Activated T-cell treated with anti-CD3 and anti-CD28 coated beads for 24 hours (primary cell): ENCODE measurements at places on chromosomes 2 and 18.
A peak's percentile ranks its signal among the peaks of the same experiment; 100 is the strongest.

GRCh38 chr18:26536032-26536431 lies 12.3 kb downstream of the KCTD1 start:
- no peak for DNase-seq

DNA sequence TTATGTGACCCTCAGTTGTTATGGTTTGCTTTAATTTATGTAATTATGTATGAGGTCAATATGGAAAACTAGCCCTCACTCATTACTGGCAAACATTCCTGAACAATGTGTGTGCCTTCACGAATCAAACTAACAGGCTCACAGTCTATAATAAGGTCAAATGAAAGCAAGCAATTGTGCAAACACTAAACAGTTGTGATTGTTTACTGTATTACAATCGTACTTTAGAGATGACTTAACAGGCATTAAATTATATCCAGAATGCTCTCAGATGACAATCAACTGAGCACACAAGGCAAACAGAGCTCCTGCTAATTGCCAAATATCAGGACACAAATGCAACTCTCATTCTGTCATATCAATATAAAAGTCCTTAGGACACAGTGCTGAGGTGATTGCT lies 29.5 kb downstream of the COL5A2 start:
- DNase-seq = no peak

GRCh38 chr18:9685615-9685890 lies 22.5 kb upstream of the RAB31 start:
- DNase-seq = no peak

DNA sequence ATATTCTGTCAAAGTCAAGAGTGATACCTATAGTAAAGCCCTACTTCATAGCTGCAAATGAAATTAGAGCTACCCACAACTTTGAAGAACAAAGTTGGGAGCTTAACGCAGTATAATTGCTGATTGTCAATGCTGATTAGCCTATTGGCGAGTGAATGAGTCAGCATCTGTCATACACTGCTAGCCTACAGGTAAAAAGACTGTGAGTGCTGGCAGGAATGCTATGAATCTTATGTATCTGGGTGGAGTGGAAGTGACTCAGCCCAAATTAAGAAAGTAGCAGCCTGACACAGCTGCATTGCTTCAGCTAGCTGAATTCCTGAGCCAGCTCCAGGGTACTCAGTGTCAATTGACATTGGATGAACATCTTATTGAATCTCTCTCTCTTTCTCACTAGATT lies 179.4 kb upstream of the DCC start:
- DNase-seq = no peak

DNA sequence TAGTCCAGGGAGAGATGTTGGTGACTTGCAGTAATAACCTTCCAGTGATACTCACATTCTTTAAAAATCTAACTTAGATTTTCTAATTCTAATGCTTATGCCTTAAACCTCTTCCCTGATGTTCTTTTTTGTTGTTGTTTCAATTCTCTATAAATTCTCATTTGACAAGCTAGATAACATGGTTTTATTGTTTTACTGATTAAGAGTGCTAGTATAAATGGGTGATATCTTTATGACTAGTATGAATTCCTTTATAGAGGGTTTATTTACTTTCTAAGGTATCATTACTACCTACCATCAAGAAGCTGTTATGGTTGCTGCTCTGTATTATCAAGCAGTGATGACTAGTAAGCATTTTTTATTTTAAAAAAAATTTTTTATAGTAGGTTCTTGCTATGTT lies 35.0 kb downstream of the ACVR2A start:
- DNase-seq = no peak

GRCh38 chr2:39730685-39731302 lies 48.3 kb downstream of the THUMPD2 start:
- DNase-seq = no peak

DNA sequence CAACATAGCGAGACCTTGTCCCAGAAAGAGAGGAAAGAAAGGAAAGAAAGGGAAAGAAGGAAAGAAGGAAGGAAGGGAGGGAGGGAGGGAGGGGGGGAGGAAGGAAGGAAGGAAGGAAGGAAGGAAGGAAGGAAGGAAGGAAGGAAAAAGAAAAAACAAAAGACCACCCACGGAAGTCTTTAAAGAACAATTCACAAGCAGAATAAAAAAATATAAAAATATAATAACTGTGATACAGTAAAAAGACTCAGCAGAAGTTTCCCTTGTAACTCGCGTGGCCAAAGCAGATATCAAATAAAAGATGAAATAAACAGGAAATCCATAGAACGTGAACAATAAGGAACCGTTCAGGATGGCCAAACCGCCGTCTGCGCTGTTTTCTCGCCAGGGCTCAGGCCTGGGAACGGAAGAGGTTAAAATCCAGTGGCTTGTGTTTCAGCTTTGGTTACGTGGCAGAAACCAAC lies 1.2 kb upstream of the SLC1A4 start:
- DNase-seq = no peak

GRCh38 chr2:158953454-158953853 lies 15.0 kb upstream of the TANC1 start:
- DNase-seq = no peak

DNA sequence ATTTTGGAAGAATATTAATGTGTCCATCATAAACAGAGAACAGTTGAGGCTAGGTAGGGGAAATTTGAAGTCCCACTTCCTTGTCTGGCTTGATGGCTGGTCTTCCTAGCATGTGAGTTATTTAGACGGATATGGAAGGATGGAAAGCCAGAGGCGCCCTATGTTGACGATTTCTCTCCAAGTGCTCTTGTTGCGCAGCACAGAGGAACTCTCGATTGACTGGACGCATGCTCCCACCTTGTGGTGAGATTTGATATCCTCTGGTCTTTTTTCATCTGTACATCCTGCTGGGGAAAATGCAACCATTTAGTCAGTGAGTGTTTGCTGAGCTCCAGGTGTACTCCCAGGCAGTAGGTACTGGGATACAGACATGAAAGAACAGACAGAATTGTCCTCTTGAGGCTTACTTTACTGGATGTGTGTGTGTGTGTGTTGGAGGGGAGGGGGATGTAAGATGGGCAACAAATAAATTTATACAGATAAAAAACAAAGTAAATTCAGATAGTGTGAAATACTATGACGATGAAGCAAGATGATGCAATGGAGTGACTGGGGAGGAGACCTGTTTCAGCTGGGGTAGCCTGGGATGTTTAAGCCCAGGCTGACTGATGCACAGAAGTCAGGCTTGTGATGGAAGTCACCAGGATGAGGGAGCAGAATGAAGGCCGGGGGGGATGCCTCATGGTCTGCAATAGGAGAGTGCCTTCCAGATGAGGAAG lies 137.2 kb downstream of the TRIM43 start:
- peak; percentile 1 for DNase-seq

- no peak for DNase-seq
Measured at GRCh38 chr2:44100351-44100750, 68.3 kb upstream of the PPM1B start.

GRCh38 chr2:30192314-30192713 lies 39.0 kb upstream of the LBH start:
- DNase-seq = no peak

- no peak for DNase-seq
Measured at GRCh38 chr2:178282075-178282815, 87.9 kb downstream of the OSBPL6 start.

DNA sequence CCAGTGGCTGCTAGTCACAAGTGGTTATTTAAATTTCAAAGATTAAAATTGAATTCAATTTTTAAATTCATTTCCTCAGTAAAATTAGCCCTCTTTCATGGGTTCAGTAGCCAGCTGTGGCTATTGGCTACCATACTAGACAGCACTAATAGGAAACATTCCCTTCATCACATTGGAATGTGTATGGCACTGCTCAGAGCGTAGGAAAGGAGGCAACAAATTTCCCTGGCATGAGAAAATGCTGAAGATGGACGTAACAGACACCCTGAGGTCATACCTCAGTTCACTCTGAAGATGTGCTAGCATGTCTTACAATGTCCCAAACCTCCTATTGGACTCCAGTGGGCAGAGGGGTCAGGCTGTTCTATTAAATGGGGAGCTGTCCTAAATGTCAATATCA lies 96.4 kb downstream of the C1QL2 start:
- DNase-seq = no peak

- DNase-seq = no peak
Measured at GRCh38 chr2:177108890-177109289, 103.7 kb upstream of the HNRNPA3 start.

DNA sequence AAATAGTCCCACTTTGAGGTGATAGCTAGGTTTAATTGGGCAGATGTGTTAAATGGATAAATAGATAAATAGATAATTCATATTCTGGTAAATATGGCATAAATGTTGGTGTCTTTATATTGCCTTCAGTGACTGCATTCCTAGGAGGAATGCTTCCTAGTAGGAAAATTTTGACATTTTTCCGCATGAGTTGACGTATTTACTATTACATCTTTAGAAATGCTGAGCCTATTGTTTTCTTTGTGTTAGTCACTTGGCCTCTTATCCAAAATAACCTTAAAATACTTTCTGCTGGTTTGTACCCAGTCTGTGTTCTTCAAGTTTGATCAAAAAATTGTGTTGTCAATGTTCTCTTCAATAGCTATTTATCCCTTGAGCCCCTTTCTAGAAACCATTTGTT lies 495.6 kb upstream of the ZEB2 start:
- no peak for DNase-seq

DNA sequence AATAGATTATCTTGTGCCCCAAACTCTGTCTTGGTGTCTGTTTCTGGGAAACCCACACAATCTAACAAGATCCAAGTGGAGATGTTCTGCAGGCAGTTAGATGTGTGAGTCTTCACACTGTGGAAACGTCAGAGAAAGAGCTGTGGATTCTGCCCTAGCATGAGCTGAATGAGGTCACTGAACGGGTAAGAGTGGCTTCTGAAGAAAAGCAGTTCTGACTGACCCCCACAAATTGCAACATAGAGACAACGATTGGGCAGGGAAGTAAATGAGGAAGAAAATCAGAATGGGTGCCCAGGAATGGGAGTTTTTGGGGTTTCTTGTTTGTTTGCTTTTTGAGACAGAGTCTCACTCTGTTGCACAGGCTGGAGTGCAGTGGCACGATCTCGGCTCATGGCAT lies 12.9 kb upstream of the RPL37A start:
- DNase-seq = no peak

DNA sequence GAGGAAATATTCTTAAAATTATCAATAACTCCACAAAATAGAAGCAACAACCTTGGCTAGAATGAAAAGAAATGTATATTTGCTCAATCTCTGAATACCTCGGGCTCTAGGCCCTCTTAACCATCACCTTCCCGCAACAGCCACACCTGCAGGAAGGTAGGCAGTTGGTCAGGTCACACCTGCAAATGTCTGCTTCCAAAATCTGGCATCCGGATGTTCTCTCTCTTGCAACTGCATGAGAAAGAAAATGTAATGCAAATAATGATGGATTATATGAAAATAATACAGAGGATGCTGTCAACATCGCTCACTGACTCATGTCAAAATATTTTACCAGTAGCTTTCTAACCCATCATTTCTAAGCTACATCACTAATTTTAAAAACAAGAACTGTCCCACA lies 148.3 kb downstream of the SATB2 start:
- DNase-seq = no peak

DNA sequence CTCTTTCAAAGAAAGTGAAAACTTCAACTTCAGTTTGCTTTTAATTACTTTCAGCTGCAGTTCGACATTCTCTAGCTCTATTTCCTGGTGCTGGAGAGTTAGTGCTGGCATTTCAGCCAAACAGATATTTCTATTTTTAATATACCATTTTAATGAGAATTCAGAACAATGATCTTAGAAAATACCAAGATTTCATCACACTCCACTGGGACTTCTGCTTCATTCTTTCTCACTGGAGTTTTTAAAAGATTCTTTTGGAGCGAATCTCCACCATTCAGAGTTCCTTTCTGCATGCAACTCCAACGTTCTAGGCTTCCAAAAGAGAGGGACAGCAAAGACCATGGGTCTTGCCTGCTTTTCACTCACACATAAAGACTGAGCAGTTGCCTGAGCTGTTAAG lies 94.2 kb downstream of the CABLES1 start:
- no peak for DNase-seq

DNA sequence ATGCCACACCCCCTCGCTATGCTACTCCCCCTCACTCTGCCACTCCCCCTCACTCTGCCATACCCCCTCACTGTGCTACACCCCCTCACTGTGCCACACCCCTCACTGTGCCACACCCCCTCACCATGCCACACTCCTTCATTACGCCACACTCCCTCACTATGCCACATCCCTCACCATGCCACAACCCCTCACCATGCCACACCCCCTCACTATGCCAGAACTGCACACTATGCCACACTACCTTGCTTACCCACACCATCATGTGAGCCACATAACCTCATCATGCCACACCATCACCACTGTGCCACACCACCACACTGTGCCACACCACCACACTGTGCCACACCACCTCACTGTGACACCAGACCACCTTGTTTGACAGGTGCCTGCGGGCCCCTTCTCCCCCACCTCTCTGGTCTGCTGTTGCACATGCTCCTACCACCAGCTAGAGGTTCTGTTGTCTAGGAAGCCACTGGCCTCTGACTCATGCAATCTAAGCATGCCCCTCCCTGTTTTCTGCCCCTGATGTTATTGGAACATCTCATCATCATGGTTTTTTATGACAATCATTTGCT lies 22.0 kb downstream of the MARCHF4 start:
- no peak for DNase-seq

GRCh38 chr2:125168442-125168841 lies 1143.4 kb downstream of the CNTNAP5 start:
- no peak for DNase-seq

DNA sequence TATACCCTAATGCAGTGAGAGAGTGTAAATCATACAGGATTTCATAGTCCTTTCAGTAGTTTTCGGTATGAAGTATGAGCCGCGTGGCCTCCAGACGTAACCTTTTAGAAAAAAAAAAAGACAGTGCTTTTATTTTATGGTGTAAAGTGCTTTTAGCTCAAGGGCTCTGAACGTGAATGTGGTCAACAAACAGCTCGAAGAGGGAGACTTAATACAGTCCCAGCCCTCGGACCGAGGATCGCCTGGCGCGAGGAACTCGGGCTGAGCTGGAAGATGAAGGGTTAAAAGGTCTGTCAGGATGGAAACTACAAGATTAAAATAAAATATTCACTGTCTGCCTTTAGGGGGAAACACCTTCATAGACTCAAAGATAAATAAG lies 4.0 kb upstream of the BCL11A start:
- no peak for DNase-seq

- no peak for DNase-seq
Measured at GRCh38 chr2:207167099-207167923, 1.6 kb upstream of the KLF7 start.

GRCh38 chr2:226463154-226463553 lies 336.5 kb downstream of the IRS1 start:
- no peak for DNase-seq

- DNase-seq = no peak
Measured at GRCh38 chr2:69604026-69604678, 39.4 kb downstream of the AAK1 start.

- no peak for DNase-seq
Measured at GRCh38 chr2:108215794-108216211, 24.0 kb upstream of the SULT1C3 start.

- no peak for DNase-seq
Measured at GRCh38 chr2:200222791-200223190, 83.7 kb upstream of the SPATS2L start.
